NCI-H510A (cell line): ENCODE measurements at places on chromosomes 3 and 15.

DNA sequence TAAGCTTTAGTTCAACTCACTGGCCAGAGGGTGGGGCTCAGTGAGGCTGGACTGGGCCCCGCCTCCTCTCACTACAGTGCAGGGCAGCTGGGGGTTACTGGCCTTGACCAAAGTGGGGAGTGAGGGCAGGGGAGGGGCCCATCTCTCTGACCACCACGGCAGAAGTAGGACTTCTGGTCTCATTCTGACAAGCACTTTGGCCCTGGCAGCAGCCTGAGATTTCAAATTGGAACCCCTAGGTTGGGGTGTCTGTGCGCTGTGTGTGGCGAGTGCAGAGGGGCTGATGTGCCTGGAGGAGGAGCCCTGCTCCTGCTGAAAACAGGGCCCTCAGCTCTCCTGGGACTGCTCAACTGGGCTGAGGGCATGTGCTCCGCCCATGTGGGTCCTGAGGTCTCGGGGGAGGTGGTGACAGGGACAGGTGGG, 60.3 kb upstream of the RPL32 start:
- DNase-seq, result no peak

DNA sequence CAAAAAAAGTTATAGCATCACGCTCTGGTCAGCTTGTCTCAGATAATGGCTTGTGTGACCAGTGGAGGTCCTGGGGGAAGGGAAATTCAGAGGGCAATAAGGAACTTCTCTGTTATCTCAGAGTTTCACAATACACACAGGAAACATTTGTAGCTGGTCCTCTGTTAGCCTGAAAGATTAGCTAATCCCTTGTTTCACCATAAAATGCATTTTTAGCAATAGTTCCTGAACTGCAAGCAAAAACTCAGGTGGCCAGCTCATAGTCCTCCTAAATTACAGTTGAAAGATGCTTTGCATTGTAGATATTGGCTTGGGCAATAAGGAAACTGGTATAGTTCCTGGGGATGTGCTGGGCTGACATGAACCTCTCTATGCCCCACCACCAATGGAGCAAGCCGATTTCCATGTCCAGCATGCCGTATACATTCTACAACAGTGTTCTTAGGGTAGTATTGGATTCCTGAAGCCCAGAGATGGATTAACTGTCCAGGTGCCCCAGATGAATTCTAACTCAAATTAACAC, 141.5 kb upstream of the TBL1XR1 start:
- DNase-seq, result no peak

DNA sequence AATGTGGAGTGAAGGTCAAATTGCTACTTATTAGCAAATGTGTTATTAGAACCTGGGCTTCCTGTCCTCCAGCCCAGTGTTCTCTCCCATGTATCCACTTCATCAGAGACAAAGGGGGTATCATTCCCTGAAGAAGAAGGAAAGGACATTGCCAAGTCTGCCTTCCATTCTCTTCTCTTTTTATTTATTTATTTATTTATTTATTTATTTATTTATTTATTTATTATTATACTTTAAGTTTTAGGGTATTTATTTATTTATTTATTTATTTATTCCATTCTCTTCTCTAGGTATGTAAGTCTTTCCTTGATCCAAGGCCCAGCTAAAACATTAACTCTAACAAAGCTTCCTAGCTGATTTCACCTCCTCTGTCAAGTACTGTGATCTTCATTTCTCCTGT, 277.8 kb upstream of the DNAJC19 start:
- DNase-seq, result no peak

GRCh38 chr15:98442379-98442833, 205.9 kb upstream of the IGF1R start:
- no peak for DNase-seq

GRCh38 chr15:65396283-65396964, 18.6 kb upstream of the IGDCC3 start:
- no peak for DNase-seq

GRCh38 chr3:165669967-165670366, 167.3 kb downstream of the BCHE start:
- DNase-seq, result no peak

DNA sequence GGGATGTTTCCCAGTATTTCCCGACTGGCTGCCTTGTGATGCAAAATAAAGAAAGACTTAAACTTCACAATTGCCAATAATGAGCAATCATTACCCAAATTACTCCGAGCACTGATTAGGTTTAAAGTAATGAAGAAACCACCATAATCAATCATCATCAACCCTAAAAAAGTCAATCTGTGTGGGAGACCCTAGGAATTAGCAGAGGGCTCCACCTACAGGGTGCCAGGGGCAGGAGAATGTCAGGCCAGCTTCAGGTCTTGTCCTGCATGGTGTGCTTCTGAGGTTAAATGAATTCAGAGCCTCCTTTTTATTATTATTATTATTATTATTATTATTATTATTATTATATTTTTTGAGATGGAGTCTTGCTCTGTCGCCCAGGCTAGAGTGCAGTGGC, 478.0 kb upstream of the ARRDC4 start:
- no peak for DNase-seq

DNA sequence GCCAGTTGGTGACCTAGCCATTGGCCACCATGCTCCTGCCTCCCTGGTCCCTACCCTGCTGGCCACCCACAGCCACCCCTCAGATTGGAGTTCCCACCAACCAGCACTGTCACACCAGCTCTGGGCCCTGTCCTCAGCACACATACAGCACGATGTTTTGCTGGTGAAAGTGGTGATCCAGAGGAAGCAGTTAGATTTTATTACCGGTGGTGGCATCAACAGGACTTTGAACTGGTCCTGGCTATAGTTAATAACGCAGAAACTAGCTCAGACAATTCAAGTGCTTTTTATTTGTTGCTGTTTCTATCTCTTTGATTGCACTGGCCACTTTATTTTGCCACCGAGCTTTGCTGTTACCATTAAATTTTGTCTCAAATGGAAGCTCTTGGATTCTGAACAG, 16.4 kb upstream of the KLHL24 start:
- no peak for DNase-seq

GRCh38 chr3:15477951-15478639, 43.4 kb downstream of the COLQ start:
- no peak for DNase-seq

DNA sequence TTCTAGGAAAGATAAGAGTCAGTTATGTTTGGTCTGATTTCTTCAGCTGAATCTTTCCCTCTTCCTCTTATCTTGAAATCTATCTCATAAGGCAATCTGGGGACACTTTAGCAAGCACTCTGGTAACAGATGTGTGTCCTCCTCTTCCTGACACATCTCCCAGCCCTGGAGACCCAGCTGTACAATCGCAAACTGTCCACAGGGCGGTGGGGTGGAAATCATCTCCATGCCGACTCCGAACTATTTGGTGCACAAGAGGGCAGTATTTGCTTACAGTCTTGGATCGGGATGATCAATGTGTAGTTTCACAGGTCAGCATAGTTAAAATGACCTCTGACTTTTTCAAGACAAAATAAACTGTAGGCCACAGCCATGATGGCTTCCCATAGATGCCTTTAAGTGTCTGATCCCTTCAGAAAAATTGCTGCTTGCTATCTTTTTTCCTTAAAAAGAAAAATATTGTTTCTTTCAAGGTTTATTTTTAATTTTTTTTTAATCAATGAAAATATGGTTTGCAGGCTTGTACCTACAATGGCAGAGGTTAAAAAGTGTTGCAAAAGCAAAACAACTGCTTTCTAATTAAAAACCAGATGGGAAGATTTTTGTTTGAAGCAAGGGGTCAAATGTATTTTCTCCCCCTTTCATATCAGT, 17.7 kb downstream of the EEFSEC start:
- DNase-seq, result no peak

DNA sequence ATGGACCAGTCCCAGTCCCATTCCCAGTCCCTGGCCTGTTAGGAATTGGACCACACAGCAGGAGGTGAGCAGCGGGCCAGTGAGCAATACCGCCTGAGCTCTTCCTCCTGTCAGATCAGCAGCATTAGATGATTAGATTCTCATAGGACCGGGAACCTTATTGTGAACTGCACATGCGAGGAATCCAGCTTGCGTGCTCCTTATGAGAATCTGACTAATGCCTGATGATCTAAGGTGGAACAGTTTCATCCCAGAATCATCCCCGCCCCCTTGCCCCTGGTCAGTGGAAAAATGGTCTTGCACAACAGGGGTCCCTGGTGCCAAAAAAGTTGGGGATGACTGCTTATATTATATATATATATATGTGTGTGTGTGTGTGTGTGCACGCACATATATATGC, 63.1 kb downstream of the IFT57 start:
- no peak for DNase-seq

DNA sequence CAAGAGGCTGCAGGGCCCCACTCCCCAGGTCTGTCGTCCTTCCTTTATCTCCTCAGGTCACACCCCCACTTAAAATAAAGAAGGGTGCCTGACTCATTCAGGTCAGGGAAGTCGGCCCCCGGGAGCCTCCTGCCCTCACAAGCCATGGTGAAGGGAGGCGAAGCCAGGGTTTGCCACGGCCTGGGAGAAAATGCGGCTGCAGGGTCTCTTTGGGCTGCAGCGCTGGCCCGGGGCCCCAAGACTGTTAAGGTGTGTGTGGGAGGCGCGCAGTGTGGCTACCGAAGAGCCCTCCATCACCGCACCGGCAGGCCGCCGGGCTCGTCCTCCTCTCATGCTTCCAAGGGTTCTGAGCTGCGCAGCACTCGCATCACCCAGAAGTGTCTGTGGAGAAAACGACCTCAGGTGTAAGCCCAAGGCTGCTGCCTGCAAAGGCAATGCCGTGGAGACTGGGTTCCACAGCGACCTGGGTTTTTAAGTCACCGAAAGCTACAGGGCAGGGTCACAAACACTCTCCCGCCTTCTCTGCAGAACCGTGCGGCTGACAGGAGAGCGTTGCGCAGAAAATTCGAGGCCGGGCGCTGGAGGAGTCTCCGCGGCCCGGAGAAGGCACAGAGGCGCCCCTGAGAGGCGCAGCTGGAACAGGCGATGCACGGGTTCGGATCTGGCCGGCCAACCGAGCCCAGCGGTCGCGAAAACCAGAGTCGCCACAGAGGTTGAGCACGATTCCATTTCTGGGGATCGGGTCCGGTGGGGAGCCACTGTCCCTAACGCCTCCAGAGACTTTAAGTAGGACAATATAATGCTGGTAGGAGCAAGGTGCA, 8.7 kb downstream of the FOXL2 start:
- no peak for DNase-seq

DNA sequence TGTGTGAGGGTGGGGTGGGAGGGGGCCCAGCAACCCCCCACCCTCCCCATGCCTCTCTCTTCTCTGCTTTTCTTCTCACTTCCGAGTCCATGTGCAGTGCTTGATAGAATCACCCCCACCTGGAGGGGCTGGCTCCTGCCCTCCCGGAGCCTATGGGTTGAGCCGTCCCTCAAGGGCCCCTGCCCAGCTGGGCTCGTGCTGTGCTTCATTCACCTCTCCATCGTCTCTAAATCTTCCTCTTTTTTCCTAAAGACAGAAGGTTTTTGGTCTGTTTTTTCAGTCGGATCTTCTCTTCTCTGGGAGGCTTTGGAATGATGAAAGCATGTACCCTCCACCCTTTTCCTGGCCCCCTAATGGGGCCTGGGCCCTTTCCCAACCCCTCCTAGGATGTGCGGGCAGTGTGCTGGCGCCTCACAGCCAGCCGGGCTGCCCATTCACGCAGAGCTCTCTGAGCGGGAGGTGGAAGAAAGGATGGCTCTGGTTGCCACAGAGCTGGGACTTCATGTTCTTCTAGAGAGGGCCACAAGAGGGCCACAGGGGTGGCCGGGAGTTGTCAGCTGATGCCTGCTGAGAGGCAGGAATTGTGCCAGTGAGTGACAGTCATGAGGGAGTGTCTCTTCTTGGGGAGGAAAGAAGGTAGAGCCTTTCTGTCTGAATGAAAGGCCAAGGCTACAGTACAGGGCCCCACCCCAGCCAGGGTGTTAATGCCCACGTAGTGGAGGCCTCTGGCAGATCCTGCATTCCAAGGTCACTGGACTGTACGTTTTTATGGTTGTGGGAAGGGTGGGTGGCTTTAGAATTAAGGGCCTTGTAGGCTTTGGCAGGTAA, 8.1 kb downstream of the FAM131A start:
- peak; percentile 64 for DNase-seq

DNA sequence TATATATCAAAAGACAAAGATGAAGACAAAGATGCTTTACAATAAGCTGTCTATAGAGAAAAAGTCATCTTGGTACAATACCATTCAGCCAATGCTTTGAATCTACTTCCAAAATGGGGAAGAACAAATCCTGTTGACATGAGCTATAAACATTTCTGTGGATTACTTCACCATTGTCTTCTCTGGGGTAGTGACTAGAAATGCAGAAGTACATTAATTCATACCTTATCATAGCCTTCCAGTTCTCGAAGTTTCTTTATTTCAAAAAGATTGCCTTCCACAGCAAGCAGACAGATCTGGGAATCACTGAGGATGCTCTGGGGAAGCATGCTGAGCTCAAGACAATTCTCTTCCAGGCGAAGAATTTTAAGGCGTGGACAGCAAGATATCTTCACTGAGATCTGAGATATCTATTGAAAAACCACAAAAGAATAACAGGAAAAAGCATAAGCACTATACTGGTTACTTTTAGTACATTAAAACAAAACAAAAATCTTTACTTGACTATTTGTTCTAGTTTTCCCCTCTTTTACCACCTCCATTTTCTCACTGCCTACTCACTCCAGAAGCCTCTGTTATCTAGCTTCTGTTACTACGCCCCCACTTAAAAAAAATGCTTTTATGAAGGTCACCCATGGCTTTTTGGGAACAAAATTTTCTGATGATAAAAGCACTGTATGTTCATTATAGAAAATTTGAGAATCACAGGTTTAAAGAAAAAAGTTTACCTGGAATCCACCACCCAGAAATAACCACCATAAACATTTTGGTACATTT, 3.6 kb downstream of the LRRC57 start:
- no peak for DNase-seq

DNA sequence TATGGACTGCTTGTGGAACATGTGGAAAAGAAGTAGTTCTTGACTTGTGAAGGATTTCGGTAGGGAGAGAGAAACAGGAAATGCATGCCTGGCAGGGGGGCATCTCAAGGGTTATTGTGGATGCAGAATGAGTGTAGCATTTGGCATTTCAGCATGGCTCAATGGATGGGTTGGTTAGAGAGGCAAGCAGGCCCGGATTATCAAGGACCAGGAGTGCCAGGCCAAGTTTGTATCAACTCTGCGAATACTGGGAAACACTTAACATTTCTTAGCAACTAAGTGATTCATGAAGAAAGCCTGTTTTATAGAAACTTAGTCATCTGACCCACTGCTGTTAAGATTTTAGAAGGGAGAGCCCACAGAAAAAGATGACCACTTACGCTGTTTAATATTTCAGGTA, 33.6 kb downstream of the KIF15 start:
- no peak for DNase-seq

- no peak for DNase-seq
These were observed 13.4 kb upstream of the ARPIN start for GRCh38 chr15:89926158-89926557.
